Umbilical cord (tissue), 2 donors: ENCODE measurements at places on chromosomes 13 and 19. TPM values are rescaled to one million over a fixed set of nuclear protein-coding genes. Genes with fewer than 3 reads are reported as not detected.

BIVM gene
- total RNA-seq: 30.1 TPM

UPF3A gene
- 22.1 TPM for total RNA-seq

GPR180 gene
- 13.2 TPM for total RNA-seq

MUC16 gene
- 2.9 TPM for total RNA-seq

SH2D3A gene
- 6.3 TPM for total RNA-seq
